ENCODE measurements at places on chromosomes 1 and 21. TPM values are rescaled to one million over a fixed set of nuclear protein-coding genes. Genes with fewer than 3 reads are reported as not detected.

The PTCH2 gene
- 0.37 TPM for total RNA-seq

The NFASC gene
- 7.1 TPM for total RNA-seq

The MYOG gene
- total RNA-seq = not detected

The CA6 gene
- not detected for total RNA-seq

The S100B gene
- total RNA-seq = 1.7 TPM

DNA sequence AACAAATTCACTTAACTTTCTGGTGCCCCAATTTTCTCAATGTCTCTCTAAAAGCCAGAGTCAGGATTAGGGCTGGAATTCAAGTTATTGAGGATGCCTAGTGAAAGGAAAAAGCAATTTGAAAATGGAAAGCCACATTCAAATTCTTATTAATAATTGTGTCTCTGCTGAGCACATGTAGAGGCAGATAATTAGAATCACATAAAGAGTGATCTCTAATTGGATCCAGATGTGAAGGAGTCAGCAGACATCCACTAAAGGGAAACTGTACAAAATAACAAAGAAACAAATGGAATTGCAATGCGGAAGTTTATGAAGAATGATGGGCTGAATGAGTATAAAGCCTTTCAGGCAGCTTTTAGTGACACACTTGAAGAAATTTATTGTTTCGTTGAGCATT lies 482.6 kb downstream of the TTLL7 start:
- DNase-seq = no peak

DNA sequence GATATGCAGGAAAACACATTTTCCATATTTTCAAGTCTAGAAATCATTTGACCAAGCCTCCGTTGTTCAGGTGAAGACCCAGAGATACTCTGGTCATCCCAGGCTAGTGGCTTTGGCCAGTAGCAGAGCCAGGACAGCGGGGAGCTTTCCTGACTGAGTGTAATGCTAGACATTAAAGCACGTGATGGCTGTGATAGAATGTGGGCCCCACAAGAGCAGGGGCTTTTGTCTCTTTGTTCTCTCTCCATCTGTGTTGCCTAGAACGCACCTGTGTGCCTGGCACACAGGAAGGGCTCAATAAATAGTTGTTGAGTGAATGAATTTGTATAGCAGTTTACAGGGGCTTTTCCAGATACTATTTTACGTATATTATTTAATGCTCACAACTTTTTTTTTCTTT lies 9.0 kb upstream of the CORT start:
- DNase-seq = no peak

- DNase-seq = no peak
Measured at GRCh38 chr1:118826669-118827068, 161.5 kb downstream of the TBX15 start.

DNA sequence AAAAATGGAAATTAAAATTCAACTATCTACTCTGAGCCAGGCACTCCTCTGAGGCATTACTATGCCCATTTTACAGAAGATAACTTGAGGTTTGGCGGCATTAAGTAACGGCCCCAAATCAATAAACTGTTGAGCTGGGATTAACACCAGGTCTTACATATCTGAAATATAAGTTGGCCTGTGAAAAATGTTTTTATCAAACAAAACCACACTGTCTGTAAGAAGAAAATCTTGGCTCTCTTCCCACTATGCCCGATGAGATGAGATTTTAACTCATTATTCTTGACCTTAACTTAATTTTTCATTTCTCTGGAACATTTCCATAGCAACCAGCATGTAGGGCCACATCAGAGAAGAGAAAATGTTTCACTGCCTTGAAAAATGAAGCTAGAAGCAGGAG lies 21.8 kb downstream of the RC3H1 start:
- no peak for DNase-seq

- no peak for DNase-seq
Measured at GRCh38 chr1:55368698-55369097, 153.5 kb upstream of the USP24 start.

DNA sequence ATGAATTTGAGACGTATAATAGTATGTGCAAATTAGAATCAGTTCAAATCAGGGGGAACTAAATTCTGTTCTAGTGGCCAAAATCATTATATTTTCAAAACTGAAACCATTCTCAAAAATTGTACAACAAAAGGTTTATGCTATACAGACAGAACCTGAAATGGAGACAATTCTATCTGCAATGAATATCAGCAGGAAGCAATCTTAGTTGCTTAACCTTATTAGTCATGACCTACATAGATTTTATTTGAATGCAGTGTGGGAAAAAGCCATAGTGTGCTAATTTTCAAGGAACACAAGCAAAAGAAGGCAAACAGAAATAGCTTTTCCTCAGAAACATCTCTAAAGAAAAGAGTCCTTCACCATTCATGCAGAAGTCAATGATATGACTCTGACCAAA lies 6.5 kb downstream of the AK5 start:
- DNase-seq = no peak

DNA sequence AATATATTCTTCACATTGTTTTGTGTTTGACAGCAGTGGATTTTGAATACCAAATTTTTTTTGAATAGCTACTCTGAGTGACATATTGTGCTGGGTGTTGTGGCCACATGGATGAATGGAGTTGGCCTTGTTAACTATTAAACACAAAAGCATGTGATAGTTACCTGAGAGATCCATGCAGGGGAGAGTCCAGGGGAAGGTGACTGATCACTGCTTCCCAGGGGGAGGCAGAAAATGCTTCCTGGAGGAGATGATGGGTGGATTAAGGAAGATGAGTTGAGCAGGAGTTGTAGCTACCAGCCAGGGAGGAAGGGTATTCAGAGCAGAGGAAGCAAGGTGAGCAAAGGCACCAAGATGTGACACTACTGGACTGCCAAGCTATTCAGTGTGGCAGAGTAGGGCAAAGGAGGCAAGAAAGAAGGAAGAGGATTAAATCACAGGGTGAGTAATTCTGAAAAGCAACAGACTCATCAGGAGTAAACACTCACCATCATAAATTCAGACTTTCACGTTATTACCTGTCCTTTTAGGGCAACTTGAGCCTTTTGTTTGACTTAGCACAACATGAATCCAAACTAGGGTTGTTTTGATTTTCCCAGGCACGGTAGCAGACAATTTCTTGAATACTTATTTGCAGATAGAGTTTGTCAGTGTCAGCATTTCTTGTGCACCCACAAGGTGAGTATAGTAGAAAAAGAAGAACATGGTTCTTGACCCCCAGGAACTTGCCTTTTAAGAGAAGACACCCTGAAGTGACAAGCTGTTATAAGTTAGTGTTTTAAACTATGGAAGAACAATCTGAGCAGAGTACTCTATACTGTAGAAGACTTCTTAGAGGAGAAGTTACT lies 4.2 kb downstream of the CD46 start:
- DNase-seq = no peak

- DNase-seq = no peak
Measured at GRCh38 chr1:24427545-24427862, 11.9 kb downstream of the NIPAL3 start.

- no peak for DNase-seq
Measured at GRCh38 chr1:224884361-224884801, 45.1 kb upstream of the DNAH14 start.

DNA sequence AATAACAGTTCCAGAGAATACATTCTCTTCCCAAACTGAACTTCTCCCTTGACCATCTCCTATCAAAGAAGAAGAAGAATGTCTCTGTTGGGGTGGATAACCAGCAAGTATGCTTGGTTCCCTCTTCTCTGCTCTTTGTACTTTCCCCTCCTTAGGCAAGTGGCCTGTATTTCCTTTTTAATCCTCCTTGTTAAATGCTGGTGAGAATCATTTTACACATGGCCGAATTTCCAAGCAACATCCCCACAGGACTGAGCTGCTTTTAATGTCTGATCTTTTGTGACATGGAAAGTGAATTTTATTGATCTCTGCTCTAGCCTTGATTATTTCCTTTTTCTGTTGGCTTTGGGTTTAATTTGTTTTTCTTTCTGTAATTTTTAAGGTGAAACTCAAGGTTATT lies 336.7 kb downstream of the DUSP10 start:
- no peak for DNase-seq

GRCh38 chr1:234373959-234374254 lies 651 bp downstream of the COA6 start:
- no peak for DNase-seq

- no peak for DNase-seq
Measured at GRCh38 chr1:220003610-220004299, 42.5 kb downstream of the EPRS1 start.

DNA sequence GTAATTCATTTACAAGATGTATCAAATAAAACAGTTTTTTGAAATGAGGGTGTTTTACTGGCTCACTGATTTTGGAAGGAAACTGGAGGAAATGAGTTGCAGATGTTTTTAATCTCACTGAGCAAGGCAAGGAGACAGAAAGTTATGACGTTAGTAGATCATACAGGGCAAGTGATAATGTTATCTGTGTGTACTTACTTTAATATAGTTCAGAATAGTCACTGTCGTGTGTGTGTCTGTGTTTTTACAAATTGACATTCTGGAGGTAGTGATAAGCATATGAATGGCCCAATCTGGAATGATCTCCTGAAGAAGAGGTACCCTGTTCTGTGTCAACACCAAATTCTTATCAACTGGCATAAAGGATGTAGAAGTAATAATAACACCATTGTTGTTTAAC lies 1.9 kb upstream of the GBP4 start:
- no peak for DNase-seq

DNA sequence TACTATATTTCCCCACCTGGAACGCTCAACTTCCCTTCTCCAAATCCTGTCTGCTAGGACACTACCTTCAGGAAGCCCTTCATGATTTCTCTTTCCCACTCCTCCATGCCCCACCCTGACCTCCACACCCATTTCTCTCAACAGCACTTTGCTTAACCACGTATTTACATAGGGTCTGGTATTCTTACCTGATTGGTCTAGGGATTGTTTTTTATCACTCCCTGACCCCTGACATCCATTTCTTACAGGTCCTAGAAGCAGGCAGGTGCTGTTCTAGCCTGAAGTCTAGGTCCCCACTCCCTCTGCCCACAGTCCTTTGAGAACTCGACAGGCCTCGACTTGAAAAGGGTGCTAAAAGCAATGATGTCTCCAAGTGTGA lies 47.5 kb downstream of the DMAP1 start:
- no peak for DNase-seq
